ENCODE measurements at places on chromosomes 1 and 21. TPM values are rescaled to one million over a fixed set of nuclear protein-coding genes. Genes with fewer than 3 reads are reported as not detected.

The AADACL3 gene
- not detected for total RNA-seq

The LRRC39 gene
- total RNA-seq, result 0.13 TPM

The HPDL gene
- 9.3 TPM for total RNA-seq

The OR2AK2 gene
- total RNA-seq, result not detected

The RGS7 gene
- total RNA-seq, result 0.30 TPM

The AUNIP gene
- total RNA-seq, result 2.5 TPM

The KCNQ4 gene
- total RNA-seq, result not detected

The ERVH48-1 gene
- not detected for total RNA-seq

The IFFO2 gene
- total RNA-seq, result 36.8 TPM

The COX20 gene
- total RNA-seq, result 22.3 TPM

The CA14 gene
- not detected for total RNA-seq

The PRR9 gene
- not detected for total RNA-seq

The PRSS38 gene
- not detected for total RNA-seq

The RPE65 gene
- not detected for total RNA-seq

The KRTAP13-2 gene
- total RNA-seq, result not detected
